ENCODE measurements at places on chromosomes 1 and 21.

DNA sequence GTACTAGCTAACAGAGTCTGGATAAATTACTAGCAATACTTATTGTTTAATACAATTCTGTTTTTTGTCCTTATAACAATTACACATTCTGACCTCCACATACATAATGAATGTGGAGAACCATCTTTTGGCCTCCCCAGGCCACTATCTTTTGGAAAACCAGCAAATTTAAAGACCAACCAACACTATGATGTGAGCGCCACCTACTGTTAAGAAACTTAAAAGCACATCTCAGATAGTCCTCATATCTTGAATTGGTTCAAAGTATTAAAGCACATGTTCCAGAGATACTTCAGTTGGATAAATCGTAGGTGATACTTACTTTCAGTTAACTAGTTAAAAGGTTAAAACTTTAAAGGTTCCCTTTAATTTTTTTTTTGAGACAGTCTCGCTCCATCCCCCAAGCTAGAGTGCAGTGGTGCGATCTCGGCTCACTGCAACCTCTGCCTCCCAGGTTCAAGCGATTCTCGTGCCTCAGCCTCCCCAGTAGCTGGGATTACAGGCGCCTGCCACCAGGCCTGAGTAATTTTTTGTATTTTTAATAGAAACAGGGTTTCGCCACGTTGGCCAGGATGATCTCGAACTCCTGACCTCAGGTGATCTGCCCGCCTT, 29.3 kb upstream of the USP1 start:
- peak; percentile 63 for DNase-seq

DNA sequence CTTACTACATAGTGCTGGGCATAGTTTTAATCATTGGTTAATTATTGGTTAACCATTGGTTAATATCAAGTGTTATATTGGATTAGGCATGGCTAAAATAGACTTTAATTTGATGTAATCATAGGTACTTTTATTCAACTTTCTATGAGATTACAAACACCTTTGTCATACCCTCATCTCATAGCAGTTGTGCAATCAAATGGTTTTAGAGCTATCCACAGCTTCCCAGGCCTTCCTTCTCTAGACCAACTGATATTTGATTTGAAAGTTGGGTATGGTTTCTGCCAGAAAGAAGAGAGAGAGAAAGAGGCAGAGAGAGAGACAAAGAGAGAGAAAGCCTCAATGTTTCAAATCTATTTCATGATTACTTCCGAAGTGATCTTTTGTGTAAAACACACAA, 9.6 kb upstream of the RGS1 start:
- no peak for DNase-seq

- peak; percentile 58 for DNase-seq
Measured at GRCh38 chr1:26278724-26279455, 996 bp upstream of the SH3BGRL3 start.

DNA sequence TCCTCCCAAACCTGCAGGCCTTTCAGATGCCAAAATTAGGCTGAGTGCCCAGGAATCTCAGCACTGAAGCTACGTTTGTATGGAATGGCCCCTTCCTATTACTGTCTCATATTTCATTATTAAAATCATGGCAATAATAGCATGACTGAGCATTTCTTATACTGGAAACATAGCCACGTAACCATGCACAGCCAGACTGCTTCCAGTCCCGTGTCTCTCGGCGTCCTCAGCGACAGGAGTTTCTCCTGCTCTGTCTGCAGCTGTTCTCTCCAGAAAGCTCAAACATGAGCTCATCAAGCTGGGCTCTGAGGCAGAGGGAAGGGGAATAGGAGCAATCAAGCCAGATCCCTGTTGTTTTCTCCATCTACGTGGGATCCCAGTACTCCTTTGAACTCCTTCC, 104.0 kb downstream of the CDC7 start:
- no peak for DNase-seq

- DNase-seq, result no peak
Measured at GRCh38 chr1:229792012-229792975, 166.2 kb downstream of the URB2 start.

GRCh38 chr1:17233675-17234320, 15.1 kb upstream of the PADI3 start:
- peak; percentile 93 for DNase-seq
